PC-3 (cell line): ENCODE measurements at places on chromosomes 13 and 19. TPM values are rescaled to one million over a fixed set of nuclear protein-coding genes. Genes with fewer than 3 reads are reported as not detected.

NPAS1 gene
- 1.1 and 1.6 TPM in 2 replicates for total RNA-seq

PTPRS gene
- 106 and 134 TPM in 2 replicates for total RNA-seq

ZNF296 gene
- 0.52 and 2.4 TPM in 2 replicates for total RNA-seq

CPB2 gene
- not detected in 2 replicates for total RNA-seq

DNA sequence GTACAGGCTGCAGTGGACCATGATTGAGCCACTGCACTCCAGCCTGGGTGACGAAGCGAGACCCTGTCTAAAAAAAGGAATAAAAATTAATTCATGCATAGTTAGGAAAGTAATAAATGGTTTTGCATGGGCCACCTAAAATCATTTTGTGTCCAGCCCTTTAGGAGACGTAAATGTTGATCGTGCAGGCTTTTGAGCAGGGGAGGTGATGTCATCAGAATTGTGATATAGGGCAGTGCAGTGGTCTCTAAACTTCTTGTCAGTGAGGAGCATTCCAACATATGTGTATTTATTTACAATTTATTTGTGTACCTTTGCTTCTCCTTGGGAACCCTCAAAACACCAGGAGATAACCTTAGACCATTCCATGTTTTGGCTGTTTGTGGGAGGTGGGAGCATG is 3.0 kb downstream of the SMARCA4 start:
- no peak overlapping the region for H3K27ac ChIP-seq
- peaks cover 23% of the 10 kb centered on the region for H3K4me1 ChIP-seq
- DNase-seq: no peak
- no peaks in the 10 kb centered on the region for H3K27me3 ChIP-seq

GRCh38 chr19:56423985-56424353 is 19.8 kb downstream of the ZNF583 start:
- H3K4me3 ChIP-seq: no peak overlapping the region; the same call in 1 of the 2 replicates
- H3K27me3 ChIP-seq: no peaks in the 10 kb centered on the region
- H3K4me1 ChIP-seq: no peaks in the 10 kb centered on the region
- H3K27ac ChIP-seq: no peak overlapping the region
- H3K36me3 ChIP-seq: 0 out of 2 replicates have a peak, but pooled peaks cover 11% of the 10 kb centered on the region

DNA sequence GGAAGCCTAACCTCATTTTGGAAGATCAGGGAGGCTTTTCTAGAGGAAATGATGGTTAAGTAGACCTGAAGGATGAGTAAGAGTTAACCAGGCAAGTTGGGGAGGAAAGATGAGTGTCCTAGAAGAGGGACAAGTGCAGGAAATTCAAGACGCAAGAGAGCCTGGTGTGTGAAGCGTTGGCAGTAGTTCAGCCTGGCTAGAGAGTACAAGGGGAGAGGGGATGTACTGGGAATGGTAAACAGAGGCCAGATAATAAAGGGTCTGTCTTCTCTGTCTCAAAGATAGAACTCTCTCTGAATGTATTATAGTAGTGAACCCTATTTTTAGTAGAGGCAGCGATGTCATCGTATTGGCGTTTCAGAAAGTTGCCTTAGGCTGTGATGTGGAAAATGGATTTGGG is 9.7 kb downstream of the DPY19L3 start:
- no peak overlapping the region for H3K4me3 ChIP-seq
- no peaks in the 10 kb centered on the region for H3K27me3 ChIP-seq
- H3K4me1 ChIP-seq: no peaks in the 10 kb centered on the region
- H3K27ac ChIP-seq: no peak overlapping the region
- DNase-seq: no peak
